Posterior cingulate gyrus (tissue), 11 donors: ENCODE measurements at places on chromosomes 5 and 9.

GRCh38 chr5:139473105-139473504 lies 2.3 kb downstream of the SMIM33 start:
- DNase-seq, result no peak

DNA sequence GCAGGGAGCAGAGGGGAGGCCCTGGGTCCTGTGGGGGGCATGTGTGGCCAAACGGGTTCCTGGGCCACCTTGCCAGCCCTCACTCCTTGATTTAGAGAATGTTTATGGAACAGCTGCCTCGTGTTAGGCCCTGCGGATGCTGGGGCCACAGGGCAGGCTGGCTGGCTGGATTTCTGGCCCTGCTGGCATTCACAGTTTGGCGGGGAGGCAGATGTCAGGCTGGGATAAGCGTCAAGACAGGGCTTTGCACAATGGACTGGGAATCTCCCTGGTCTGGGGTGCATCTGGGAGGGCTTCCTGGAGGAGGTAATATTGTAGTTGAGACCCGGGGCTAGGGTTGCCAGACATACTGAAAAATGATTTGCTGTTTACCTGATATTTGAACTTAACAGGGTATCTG lies 13.8 kb downstream of the NCS1 start:
- DNase-seq, result no peak

DNA sequence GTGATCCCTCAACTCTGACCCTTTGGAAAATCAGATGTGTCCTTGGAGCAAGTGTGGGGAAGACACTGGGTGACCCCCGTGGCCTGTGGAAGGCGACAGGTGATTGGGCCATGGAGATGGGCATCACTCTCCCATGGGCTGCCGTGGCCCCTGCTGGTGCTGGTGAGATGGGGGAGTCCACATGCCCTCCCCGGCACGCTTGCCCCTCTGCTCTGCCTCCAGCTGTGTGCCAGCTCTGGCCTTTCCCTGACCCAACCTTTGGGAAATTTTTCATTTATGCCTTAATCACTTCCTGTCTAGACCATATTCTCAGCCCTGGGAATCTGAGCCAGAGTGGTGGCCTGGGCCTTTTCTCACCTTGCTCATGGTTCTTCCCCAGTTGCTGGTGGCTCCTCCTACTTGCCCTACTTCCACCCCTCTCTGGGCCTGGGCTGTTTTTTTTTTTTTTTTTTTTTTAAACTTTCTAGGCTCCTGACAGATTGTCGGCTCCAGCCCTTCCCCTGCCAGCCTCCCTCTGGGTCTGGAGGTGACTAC lies 56.6 kb downstream of the RGS3 start:
- DNase-seq, result no peak

DNA sequence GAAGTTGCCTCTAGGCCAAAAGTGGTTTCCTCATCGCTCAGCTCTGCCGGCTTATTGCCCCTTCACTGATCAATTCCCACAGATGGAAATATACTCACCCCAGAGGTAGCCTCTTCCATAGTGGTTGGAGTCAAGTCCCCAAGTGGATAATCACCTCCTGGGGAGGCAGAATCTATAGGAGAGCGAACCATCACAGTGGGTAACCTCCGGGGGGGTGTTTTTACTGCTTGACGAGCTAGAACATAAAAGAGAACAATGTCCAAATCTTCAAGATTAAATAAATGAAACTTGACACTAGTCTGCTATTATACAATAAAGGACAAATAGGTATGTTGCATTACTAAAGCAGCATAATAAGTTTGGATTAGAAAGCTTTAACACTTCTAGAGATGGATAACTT lies 9.3 kb downstream of the BRD8 start:
- DNase-seq, result no peak
